Sciatic nerve (tissue), 2 donors: ENCODE measurements at places on chromosomes 5 and 9.
A peak's percentile ranks its signal among the peaks of the same experiment; 100 is the strongest.

DNA sequence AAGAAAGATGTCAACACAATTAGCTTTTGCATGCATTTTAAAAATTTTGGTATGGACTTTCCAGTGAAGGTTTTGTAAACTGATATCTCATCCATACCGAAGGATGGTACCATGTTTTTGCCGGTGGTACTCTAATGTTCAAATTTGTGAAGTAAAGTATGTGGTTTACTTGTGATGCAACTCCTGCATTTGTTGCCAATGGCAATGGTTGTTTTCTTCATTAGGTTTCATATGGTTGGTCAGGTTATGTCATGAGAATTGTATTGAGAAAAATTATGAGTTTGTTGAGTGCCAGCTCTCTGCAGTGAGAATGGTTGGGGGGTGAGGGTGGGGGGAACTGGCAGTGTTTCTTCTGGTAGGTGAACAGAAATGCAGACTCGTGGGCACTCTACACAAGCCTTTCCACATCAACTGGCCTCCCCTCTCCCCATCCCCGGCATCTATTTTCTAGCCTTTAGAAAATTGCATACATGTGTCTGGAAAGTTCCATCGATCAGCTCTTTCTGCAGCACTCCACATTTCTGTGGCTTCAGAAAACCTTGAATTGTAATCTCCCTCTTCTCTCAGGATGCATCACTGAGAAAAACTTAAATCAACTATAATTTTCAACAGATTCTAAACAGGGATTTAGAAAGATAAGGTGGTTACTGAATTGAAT, 107.7 kb downstream of the PDE4D start:
- no peak for DNase-seq

- no peak for DNase-seq
These were observed 174.5 kb upstream of the SLC12A2 start for GRCh38 chr5:127909066-127909465.

DNA sequence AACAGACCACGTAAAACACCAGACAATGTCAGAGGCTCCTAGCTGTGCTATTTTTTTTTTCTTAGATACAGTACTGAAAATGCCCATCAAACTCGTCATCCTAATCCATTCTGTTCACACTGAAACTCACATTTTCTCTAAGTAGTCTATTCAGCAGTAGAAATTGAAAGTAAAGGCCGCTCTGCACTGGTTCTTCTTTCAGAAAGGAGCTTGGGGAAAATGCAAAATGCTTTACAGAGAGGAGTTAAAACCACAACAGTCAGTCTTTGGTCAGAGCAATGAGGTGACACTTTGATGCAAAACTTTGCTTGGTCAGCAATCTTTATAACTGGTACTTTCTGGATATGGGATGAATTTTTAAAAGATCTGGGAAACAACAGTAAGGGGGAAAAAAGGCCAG, 43.8 kb upstream of the SUSD1 start:
- no peak for DNase-seq

- DNase-seq, result no peak
These were observed 10.9 kb upstream of the SLC24A2 start for GRCh38 chr9:19799784-19800183.

- DNase-seq, result peak; percentile 91
These were observed at the start of the genes CENPP and NOL8 for GRCh38 chr9:92325269-92325990. Gene CENPP, plus strand, starts transcription at chr9:92325953. Gene NOL8, minus strand, starts transcription at chr9:92325350. Its CDS starts 1,189 bp downstream, at chr9:92324161.

DNA sequence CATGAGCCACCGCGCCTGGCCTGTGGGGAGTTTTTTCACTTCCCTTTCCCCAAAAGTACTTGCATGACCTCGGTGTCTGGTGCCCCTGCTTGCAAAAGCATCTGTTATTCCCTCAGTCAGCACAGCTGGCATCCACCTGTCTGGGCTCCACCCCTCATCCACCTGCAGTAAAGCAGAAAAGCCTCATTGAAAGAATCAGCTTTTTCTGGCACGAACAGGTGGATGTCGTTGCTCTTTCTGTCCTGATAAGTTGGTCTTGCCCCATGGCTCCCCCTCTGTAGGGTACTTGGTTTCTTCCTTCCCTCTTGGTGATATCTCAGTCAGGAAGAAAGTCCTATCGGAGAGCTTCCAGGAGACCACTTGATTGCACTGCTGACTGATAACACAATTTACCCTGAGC, 37.4 kb downstream of the WWC1 start:
- DNase-seq, result no peak

GRCh38 chr5:38289457-38289856, 31.1 kb downstream of the EGFLAM start:
- no peak for DNase-seq

DNA sequence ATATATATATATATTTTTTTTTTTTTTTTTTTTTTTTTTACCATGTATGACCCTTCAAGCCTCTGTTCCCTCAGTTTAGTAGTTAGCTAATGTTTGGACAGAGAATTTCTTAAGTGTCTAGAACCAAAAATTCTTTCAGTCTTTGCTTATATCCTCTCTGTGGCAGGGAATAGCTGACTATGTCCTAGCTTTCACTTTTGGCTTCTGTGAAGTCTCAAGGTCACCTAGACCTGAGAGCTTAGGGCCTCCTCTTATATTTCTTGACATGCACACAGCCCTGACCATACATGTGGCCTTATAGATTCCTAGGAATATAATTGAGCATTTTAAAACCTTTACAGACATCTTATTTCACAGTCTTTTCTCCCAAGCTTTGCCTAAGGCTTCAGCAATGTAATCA, 930.8 kb upstream of the CDH9 start:
- DNase-seq, result no peak

DNA sequence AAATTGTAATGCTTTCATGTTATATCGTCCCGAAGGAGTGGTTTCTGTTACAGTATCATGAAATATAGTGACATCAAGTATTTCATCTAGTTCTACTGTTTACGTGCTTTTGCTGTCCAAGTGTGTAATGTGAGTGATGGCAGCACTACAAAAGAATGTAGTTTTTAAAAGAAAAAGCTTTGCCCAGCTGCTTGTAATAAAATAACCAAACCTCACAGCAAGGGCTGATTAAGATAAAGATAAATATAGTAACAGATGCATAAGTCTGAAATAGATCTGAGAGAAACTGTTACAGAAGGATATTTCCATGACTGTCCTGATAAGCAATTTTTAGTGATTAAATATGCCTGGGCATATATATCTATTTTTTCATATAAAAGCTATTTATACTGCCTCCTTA, 106.4 kb downstream of the AUH start:
- DNase-seq, result no peak

DNA sequence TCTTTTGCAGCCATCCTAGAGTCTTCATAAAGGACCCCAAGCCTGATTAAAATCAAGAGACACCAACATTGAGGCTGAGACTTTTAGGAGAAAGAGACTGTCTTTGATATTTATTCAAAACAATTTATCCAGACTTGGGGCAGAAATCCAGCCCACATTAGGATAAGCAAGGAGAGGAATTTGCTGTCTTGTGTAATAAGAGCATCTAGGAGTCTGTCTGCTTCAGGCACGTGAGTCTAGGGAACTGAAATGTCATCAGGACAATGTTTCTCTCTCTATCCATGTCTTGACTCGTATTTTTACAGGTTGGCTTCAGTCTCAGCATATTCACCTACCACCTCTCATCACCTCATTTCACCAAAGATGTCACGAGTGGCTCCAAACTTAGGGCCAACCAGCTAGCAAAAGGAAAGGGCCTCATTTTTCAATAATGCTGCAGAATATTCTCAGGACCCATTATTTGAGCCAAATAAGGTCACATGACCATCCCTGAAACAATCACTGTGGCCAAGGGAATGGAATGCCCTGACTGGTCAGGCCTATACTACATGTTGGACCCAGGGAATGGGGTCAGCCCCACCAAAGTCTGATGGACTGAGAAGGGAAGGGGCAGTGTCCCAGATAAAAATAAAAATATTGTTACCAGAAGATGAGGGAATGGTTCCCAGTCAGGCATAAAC, 70.3 kb upstream of the SAP30L start:
- DNase-seq, result no peak

DNA sequence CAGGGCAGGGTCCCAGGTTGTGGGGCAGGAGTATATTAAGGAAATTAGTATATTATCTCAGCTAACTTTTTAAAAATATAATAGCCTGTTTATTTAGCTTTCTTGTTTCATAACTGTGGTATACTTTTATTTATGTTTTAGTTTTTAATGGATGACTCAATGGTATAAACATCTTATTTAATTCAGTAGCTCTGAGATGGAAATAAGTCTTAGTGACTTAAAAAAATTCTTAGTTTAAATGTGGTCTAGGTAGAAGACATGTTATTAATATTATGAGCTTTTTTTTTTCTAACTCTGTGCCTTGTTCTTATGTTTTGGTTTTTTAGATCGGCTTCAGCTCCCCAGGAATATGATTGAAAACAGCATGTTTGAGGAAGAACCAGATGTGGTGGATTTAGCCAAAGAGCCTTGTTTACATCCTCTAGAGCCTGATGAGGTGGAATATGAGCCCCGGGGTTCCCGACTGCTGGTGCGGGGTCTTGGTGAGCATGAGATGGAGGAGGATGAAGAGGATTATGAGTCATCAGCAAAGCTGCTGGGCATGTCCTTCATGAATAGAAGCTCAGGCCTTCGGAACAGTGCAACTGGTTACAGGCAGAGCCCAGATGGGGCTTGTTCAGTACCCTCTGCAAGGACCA, 43.1 kb downstream of the LNPEP start:
- no peak for DNase-seq

- peak; percentile 63 for DNase-seq
These were observed 115.7 kb upstream of the MSX2 start for GRCh38 chr5:174608631-174609097.

DNA sequence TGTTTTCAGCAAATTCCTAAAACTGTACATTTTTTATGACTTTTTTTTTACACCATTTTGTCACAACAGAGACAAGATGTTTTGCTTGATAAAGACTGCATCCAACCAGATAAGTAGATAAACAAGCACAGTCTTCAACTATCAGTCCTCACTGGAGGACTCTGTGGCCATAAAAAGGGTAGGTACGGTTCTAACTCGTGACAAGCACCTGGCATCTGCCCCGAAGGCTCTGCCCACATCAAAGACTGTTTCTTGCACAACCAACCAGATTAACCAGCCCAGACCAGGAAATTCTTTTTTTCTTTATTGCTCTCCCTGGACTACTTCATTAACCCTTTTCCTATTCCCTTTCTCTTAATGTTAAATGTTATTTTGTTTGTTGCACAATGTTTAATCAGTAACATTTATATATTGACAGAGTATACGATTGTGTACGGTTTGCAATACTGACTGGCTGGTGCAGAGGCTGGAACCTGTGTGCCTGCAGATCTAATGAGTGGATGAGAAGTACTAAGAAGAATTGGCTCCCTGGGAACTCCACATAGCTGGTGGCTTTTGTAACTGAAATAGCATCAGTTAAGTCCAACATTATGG, 74.1 kb downstream of the SERINC5 start:
- DNase-seq, result no peak

GRCh38 chr9:134179918-134180785, 15.8 kb upstream of the RNU6ATAC start:
- DNase-seq, result peak; percentile 54

DNA sequence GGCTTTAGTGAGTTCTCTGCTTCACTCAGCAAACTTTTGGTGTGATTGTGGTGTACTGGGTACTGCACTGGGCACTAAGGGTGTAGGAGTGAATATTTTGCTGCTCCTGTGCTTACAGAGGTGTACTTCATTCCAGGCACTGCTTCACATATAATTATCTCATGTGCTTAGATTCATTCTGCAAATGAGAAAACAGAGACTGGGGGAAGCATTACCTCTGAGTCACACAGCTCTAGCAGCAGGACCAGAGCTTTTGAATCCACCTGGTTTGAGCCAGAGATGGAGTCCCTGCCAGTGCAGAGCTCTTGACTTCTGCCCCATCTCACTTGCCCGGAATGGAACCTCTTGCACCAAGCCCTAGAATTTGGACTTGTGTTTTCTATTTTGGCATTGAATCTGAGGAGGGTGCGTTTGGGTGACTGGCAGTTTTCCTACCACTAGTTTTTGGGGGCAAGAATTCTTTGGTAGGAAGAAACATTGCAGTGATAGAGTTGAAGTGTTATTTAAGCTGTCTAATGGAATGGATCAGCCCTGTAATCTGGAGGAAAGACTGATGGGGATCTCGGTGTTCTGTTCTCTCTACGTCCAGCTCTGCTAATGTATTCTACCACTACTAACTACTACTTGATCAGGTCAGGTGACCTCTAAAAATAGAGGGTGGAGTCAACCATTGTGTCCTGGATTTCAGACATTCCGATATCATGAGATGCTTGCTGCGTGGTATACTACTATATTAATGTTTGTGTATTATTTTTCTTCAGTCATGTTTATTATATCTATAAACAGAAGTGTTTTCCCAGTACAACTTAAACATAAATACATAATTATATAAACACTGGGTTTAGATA, 2.5 kb downstream of the ARHGAP26 start:
- DNase-seq, result no peak

GRCh38 chr5:77952636-77953212, 176.6 kb upstream of the TBCA start:
- no peak for DNase-seq

DNA sequence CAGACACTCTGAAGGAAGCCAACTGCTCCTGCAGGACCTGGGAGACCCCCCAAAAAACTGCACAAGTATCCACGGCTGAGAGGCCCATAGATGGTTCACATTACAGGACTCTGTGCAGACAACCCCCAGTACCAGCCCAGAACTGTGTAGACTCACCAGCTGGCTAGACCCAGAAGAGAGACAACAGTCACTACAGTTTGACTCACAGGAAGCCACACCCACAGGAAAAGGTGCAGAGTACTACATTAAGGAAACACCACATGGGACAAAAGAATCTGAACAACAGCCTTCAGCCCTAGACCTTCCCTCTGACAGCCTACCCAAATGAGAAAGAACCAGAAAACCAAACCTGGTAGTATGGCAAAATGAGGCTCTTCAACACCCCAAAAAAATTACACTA, 281.2 kb upstream of the RGMB start:
- no peak for DNase-seq

DNA sequence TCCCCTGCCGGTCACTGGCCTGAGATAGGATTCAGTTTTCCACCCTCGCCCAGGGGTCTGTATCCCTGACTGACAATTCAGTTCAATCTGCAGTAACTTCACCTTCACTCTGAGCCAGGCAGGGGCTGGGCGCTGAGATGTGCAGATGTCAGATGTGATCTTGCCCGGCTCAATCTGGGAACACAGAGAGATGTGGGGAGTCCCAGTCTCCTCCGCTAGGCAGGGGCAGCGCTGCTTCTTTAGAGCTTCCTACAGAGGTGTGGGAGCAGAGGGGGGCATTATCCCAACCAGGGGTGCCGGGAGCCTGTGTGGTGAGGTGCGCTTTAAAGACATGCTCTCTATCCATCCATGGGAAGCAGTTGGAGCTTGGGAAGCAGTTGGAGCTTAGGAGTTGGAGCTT, 14.6 kb downstream of the TMOD1 start:
- DNase-seq, result no peak

- DNase-seq, result no peak
These were observed 24.0 kb upstream of the CARTPT start for GRCh38 chr5:71695071-71695470.

- no peak for DNase-seq
These were observed 11.6 kb upstream of the FOXD1 start for GRCh38 chr5:73460133-73460532.

DNA sequence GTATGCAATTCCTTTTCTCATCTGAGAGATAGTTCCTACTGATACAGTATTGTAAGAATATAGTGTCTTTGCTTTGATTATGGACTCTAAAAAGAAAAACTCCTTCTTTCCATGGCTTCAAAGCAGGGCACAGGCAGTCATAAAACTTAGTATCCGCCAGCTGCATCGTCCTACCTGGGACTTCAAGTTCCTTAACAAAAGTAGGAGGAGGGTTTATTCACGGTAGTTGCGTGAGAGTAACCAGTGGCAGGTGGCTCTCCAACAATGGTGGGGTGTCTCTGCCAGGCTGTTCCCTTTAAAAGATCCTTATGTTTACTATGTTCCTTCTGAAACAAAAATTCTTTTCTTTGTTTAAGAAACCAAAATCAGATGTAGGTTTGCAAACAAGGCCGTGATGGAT, 173.5 kb upstream of the DMAC1 start:
- no peak for DNase-seq
